ENCODE measurements at places on chromosomes 11 and 22.
A peak's percentile ranks its signal among the peaks of the same experiment; 100 is the strongest.

DNA sequence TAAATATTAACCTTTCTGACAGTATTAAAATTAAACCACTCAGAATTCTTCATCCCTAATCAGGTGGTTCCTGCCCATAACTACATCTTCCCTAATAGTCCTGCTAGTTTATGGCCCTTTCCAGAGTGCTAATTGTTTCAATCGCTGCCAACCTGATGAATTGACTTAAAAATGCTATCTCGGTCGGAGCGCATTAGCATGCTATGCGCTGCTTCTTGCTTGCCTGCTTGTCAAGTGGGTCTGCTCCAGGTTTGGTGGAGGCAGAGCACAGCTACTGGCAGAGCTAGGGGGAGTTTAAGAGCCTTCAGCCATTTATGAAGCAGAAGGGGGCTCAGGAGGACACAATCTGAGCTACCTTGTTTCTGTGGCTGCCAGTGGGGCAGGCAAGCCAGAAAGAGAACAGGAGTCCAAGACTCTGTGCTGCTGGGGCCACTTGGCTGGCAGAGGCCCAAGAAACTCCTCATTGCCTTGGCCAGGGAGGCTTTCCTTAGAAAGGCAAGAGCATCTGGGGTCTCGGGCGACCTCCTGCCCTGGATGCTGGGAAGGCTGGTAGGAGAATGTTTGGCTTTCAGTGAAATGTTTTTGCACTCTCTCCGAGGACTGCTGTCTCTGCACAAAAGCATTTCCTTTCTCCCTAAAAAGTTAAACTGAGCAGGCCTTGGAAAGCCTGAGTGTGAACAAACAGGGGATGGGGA, 62.1 kb upstream of the PHOX2A start:
- DNase-seq: no peak

GRCh38 chr11:38867338-38867737, 2269.3 kb upstream of the RAG2 start:
- no peak for DNase-seq

- DNase-seq: no peak
Measured at GRCh38 chr11:86243396-86243795, 1.2 kb upstream of the EED start.

- DNase-seq: no peak
Measured at GRCh38 chr22:17350292-17350691, 19.0 kb upstream of the CECR2 start.

DNA sequence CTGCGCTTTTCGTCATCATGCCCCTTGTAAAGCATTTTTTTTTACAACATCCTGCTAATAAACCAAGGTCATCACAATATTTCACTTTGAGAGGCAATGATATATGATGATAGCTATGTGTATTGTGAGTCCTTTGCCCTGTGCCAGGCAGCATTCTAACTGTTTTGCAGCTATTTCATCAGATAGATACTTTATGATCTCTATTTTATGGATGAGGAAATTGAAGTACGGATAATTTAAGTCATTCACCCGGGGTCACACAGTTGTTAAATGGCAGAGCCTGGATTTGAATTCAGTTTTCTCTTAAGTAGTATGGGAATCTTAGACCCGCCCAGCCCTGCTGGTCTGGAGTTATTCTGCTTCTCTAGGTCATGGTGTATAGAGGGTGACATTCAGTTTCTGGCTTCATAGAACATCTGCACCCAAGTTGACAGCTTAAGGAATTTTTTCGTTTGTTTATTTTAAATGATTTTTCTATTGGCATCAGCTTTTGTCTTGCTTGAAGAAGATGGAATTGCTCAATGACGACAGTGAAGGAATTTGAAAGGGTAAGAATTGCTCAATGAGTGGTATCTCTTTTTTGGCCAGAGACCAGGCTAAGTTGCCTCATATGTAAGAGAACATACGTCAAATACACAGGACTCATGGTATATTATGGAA, 926 bp downstream of the PRR5L start:
- DNase-seq: no peak

DNA sequence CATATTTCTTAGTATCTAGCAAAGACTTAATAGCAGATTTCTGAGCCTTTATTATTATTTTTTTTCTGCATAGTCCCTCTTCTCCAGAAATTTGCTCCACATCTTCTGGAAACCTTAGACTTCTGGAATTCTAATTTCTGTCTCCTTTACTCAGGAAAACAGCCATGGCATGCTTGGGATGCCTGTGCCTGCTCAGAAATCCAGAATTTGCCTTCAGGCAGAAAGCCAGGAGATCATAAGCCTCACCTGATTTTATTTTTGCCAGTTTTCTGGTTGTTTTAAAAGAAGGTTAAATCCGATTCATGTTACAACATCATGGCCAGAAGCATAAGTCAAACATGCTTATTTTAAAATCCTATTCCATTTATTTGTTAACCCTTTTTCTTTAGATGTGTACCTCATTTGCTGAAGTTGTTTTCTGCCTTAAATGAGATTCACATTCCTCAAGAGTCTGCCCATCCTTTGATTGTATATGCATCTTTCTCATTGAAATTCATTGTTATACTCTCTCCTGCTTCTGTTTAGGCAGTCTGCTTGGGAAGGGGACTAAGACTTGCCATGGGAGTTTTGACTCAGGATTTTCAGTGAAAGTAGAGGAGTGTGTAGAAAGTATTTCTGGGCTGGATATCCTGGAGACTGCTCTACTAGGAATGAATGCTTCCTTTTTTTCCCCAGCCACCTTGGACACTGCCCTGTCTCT, 37.1 kb downstream of the SIK2 start:
- no peak for DNase-seq

GRCh38 chr11:27699242-27699925, 871 bp downstream of the BDNF start:
- DNase-seq: no peak

- DNase-seq: no peak
Measured at GRCh38 chr11:62030071-62030684, 62.7 kb upstream of the FTH1 start.

DNA sequence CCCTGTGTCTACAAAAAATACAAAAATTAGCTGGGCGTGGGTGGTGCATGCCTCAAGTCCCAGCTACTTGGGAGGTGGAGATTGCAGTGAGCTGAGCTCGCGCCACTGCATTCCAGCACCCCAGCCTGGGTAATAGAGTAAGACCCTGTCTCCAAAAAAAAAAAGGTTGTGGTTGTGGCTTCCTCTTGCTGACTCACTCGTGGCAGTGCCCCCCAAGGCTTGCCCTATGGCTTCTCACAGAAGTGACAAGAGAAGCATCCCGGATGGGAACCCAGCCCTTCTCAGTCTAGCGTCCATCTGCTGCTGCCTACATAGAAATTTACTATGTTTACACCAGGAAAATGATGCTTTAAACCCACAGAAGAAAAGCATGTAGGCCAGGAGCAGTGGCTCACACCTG, 68.5 kb upstream of the PITPNB start:
- DNase-seq: no peak

GRCh38 chr11:32892355-32893092, at the start of gene QSER1:
Gene QSER1 (plus strand): TSS chr11:32892811. CDS start chr11:32893126, 315 bp downstream.
- peak; percentile 84 for DNase-seq

DNA sequence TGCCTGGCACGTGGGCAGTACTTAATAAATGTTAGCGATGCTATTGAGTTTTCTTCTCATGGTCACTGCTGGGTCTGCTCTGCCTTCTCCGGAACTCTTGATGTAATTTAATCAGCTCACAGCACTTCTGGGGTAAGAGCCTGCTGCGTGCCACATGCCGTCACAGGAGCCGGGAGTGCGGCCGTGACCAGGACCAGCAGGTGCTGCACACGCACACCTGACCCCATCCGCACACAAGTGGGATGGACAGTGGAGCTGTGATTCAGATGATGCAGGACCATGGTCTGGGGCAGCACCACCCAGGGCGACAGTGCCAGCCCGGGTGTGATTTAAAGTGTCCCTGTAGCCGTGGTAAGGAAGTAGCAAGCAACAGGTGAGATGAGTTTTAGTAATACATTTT, 61.2 kb downstream of the TBC1D22A start:
- no peak for DNase-seq

DNA sequence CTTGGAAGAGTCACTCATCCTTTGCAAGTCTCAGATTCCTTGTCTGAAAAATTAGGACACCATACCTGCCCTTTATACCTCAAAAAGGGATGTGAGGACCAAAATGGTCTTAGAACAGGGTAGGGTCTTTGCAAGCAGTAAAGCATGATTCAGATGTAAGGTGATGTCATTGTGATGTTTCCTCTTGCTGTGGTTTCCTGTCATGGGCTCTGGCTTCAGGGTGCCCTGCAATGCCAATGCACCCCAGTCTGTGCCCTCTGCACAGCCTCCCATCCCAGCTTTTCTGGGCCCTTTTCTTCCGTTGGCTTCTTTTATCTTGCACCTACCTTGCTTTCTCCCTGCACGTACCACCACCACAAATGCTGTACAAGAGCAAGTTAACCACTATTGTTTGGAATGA, 87.8 kb upstream of the NNMT start:
- no peak for DNase-seq

DNA sequence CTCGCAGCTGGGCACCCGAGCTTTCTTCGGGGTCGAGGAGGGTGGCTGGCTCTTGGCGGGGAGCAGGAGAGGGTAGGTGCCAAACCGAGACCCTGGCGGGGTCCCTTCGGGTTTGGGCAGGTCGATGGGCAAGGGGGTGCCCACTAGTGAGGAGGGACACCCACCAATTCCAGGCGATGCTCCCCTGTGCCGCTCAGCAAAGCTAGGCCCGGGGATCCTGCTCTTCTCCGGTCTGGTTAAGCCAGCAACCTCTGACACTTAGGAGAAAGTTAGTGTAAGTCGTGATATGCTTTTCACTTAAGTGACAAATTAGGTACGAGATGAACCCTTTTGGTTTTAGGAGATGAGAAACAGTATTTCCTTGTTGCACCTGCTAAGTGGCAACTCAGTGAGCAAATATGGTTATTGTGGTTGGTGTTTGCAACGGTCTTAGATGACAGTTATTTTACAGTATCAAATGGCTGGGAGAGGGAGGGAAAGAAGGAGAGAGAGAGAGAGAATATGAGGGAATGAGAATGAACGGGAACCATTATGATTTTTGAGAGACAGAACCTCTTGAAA, 565 bp downstream of the NUCB2 start:
- DNase-seq: peak; percentile 54

GRCh38 chr11:73889019-73889418, 12.2 kb downstream of the PAAF1 start:
- no peak for DNase-seq

DNA sequence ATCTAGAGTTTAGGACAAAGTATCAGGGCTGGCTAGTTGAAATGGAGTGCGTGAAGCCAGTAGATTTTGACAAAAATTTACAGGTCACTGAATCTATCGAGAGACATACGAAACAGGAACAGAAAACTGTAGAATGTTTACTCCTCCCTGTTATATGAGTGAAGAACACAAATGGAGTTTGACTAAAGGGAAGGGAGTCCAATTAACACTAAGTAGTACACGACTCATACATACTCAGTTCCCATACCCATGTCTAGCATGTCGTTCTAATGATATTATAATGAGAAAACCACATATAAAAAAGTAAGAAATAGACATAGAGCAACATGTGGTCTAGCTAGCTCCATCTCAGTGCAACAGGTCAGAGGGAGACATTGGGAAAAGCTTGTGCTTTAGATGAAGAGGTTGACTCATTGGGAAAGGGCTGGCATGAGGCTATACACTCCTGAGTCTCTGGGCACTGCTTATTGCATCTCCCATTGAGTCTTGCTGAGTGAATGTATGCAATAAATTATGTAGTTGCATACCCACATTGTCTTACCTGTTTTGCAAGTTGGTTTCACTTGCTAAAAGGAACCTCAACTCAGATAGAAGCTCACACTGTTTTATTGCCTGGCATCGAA, 43.5 kb downstream of the CD44 start:
- peak; percentile 63 for DNase-seq

- DNase-seq: peak; percentile 95
Measured at GRCh38 chr22:41688365-41689211, at the start of gene SNU13. Gene SNU13 (minus strand): TSS chr22:41688867. CDS start chr22:41688796, 71 bp downstream.

DNA sequence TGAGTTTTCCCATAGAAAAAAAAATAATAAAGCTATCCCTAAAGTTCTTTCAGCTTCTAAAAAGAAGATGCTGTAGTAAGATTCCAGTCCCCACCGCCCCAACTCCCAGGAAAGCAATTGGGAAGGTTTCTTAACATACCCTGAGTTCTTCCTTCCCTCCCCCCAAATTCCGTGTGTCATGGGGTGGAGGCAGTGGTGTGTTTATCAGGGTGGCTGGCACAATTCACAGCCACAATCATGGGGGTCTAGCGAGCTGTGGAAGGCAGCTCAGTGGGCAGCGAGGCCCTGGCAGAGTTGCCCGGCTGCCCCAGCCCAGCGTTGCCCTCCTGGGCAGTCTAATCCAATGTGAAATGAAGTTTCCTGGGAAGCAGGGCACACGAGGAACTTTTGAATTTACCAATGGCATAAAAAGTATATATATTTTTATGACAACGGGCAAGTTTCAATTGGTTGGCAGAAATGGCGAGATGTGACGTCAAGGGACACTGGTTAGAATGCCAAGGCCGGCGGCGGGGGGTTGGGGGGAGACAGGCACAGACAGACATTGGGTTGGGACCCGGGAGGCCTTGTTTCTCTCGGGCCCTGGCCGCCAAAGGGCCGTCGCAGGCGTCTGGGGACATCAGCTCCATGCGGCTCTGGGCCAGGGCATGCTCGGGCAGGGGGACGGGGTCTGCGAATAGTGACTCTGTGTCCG, 80.7 kb upstream of the PPARA start:
- DNase-seq: peak; percentile 75

DNA sequence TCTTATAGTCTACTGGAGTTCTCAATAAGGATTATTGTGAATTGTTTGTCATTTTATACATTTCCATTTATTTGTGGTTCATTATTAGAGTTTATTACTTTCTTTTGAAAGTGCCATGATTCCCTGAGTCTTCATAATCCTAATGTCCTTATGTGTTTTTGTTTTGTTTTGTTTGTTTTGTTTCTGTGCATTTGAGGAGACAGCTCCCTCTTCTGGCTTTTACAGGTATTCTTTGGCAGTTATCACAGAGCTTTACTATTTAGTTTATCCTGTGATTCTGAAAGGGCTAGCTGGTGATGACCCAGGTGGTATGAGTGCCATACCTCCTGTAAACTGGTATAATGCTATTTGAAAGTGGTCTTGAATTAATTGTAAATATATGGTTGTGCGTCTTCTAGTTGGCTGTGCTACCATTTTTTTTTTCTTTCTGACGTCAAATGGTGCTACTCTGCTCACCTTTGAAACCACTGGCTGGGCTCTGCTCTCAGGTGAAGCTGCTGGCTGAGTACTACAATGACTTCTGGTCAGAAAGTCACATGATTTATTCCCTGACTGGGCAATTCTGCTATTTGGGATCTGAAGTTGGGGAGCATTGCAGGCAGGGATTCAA, 751.2 kb downstream of the JRKL start:
- DNase-seq: peak; percentile 34

DNA sequence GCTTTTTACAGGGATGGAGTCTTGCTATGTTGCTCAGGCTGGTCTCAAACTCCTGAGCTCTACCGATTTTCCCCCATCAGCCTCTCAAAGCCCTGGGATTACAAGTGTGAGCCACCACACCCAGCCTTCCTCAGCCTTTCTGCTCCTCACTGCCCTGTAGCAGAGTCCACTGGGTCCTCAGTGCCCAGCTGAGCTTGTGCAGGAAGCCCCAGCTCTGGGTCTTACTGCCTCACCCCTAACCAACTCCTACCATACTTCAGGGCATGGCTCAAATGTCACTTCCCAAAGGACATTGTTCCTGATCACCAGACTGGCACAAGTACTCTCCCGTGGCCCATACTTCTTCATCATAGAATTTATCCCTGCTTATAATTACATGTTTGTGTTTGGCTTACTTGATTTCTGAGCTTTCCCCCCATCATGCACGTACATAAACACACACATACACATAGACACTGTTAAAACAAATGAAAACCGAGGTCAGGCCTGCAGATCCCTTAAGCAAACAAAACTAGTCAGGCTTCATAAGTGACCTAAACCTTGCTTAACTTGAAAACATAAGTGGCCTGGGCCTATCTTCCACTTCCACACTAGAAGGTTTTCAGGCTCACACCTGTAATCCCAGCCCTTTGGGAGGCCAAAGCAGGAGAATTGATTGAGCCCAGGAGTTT, 14.0 kb upstream of the SLC43A3 start:
- no peak for DNase-seq

Measured in GM12865 (cell line).